ENCODE measurements at places on chromosomes 12 and 14.

DNA sequence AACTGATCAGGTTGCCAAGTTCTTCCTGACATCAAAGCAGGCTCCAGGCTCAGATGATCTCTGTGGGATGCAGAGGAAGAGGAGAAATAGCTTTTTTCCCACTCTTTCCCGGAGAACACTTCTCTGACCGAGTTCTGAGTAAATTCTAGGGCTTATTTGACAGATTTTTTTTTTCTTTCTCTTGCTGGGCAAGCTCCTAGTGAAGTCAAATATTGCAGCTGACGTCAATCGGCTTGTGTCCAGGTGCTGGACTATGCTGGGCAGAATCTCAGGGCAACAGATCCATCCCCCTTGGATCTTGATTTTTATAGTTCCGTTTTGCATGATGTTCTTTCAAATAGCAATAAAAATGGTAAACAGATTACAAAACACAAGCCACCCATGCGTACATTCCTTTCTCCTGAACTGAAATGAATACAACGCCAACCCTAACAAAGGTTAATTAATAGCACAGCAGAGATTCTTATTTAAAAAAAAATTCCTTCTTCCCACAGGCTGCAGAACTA lies 182.2 kb downstream of the NOVA1 start:
- no peak for DNase-seq

- DNase-seq, result no peak
Observed at GRCh38 chr12:43964961-43965360, 129.1 kb downstream of the TMEM117 start.

- no peak for DNase-seq
Observed at GRCh38 chr12:12636641-12637040, 25.0 kb downstream of the CREBL2 start.

GRCh38 chr12:131009595-131010395 lies 56.1 kb downstream of the ADGRD1 start:
- DNase-seq, result no peak

GRCh38 chr12:40286583-40286982 lies 61.8 kb downstream of the LRRK2 start:
- DNase-seq, result no peak

GRCh38 chr12:27229367-27229766 lies 14.7 kb upstream of the STK38L start:
- no peak for DNase-seq

GRCh38 chr14:91484744-91485143 lies 25.4 kb downstream of the PPP4R3A start:
- no peak for DNase-seq

DNA sequence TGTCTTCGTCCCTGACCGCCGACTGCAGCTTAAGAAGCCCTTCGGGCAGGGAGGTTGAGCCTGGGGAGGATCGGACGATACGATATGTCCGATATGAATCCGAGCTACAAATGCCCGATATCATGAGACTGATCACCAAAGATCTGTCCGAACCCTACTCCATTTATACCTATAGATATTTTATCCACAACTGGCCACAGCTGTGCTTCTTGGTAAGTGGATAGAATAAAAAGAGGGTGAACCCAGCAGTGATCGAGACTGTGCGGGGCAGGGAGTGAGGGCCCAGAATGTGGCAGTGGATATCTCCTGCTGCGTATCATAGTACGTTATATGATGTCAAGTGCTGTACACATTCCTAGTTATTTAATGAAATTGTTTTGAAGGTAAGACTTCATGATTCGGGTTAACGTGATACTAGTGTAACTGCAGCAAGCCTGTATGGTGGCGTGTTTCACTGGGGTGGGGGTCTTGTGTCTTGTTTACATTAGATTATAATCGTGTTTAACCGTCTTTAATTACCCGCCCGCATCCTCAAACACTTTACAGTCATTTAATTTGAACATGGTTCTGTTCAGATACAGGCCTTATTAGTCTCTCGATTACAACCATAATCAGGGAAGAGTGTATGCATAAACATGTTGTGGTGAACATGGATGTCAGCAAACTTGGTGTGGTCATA lies 1.3 kb downstream of the NAA30 start:
- DNase-seq, result no peak

DNA sequence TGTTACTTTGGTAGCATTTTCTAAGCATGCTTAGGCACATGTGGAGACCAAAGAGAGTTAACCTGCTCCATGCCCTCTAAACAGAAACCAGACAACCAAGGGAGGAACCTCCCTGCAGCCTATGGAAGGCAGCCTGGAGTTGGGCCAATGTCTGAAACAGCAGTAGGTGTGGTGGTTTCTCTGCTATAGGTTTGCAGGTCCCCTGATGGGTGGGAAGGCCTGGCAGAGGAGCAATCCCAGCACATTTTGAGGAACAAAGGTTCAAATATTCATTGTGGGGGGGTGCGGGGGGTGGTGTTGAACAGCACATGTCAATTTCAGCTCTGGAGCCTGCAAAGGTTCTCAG lies 65.4 kb downstream of the DACT1 start:
- DNase-seq, result no peak

DNA sequence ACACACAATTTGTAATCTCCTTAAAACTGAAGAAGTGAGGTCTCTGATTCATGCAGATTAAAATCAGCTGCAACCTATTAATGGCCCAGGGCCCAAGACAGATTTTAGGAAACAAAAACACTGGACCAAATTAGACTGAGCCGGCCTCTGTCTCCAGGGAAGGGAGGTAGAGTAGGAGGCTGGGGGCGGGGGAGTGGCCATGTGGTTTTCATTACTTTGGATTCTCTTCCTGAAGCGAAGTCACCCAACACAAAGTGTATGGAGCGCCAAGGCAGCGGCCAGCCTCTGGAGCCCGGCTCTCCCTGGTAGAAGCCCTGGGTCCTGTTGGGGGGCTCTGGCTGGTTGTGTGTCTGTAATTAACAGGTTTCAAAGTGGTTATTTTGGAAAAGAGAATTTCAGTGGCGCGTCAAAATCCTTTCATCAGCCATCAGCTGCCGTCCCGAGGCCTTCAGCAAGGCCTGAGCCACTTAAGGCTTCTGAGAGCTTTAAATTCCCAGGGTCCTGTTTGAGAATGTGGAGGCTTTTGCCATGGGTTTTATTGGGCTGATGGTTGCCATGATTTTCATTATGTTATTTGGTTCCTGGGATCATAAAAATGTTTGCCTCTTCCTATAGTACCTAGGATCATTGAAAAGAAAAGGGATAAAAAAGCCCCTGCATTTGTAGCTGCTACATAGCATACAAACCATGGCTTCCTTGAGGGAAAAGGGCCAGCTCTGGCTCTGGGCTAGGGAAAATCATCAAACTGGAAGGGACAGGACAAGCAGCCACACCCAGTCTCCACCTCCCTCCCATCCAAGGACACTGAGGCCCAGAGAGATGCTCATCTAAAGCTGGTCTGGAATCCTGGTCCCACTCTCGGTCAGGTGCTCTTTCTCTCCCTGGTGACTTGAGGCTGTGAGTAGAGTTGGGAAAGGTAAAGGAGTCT lies 282.4 kb downstream of the ZFP36L1 start:
- DNase-seq, result no peak

Data from activated CD4-positive, alpha-beta T cell treated with anti-CD3 and anti-CD28 coated beads, Interleukin-2, amount 50 U/mL, for 1 hour (primary cell).